ENCODE measurements at places on chromosomes 16 and 17.
A peak's percentile ranks its signal among the peaks of the same experiment; 100 is the strongest.

DNA sequence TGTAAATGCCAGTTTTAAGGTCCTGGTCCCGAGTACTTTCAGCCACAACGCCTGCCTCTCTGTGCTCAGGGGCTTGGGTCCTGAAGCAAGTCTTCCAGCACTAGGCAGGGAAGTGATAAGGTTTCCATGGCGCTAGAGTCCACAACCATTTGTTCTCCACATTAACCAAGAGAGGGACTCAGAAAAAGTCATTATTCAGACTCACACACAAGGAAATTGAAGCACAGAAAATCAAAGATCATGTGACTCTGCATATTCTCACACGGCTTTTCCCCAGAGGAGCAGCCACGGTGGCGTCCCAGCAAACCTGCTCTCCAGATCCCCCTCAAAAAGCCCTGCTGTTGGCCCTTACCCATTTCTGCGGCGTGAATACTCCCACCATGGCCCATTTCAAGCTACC, 9.7 kb downstream of the ENPP7 start:
- DNase-seq: no peak

- DNase-seq: peak; percentile 64
Measured at GRCh38 chr17:21286909-21287702, 2.6 kb downstream of the MAP2K3 start.

DNA sequence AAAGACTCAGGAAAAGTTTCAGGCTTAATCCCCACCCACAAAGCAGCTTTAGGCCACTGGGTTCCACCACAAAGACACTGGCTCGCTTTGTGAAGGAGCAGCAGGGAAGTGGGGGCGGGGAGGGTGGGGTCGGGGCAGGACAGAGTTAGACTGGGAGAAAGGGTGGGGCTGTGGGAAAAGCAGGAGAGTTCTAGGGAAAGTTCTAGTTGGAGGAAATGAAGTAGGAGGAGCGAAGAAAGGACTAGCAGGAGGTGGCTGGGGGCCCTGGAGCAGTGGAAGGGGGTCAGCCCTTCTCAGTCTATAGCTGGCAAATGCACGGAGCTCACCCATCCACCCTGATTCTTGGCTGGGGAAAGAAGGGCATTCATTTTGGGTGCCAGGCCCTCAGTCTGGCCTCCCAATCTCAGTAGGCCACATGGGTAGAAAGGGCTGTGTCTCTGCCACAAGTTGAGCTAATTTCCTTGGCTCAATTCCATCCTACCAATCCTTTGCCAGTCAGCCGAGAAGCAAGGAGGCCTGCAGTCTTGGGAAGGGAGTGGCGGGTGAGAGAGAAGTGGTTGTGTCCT, 4.6 kb downstream of the INPP5K start:
- DNase-seq: no peak

DNA sequence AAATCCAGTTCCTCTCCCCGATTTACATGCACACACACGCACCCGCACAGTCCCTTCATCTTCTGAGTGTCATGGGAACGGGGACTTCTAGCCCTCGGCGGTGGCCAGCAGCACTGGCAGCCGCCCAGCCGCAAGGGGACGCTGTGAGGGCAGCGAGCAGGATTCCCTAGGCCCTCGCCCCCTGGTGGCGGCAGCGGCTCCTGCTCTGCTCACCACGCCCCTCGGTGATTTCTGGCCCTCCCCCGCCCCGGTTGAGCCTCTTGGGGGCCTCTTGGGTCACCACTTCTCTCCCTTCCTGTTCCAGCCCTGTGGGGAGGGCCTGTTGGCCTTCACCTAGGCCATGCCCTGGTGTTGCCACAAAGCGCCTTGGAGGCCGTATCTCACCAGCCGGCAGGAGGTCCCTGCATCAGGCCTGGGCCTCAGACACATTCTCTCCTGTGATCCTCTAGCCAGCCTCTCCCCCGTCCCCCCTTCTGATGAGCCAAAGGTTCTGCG, 75.2 kb upstream of the KSR1 start:
- peak; percentile 86 for DNase-seq

DNA sequence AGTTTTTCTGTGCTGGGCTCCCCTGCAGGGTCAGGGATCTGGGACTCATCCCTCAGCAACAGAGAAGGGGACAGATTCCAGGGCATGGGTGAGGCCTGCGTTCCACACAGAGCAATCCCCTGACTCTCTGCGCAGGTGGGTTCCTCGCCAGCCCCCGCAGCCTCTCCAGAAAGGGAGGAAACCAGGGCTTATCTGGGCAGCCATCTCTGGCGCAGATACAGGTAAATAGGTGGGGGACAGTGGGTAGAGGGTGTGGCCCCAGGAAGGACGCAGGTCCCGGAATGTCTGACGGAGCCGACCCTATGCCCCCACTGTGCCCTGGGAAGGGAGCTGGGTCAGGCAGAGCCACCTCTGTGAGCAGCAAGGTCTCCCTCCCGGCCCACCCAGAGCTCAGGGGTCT, 23.2 kb downstream of the PIEZO1 start:
- DNase-seq: no peak

DNA sequence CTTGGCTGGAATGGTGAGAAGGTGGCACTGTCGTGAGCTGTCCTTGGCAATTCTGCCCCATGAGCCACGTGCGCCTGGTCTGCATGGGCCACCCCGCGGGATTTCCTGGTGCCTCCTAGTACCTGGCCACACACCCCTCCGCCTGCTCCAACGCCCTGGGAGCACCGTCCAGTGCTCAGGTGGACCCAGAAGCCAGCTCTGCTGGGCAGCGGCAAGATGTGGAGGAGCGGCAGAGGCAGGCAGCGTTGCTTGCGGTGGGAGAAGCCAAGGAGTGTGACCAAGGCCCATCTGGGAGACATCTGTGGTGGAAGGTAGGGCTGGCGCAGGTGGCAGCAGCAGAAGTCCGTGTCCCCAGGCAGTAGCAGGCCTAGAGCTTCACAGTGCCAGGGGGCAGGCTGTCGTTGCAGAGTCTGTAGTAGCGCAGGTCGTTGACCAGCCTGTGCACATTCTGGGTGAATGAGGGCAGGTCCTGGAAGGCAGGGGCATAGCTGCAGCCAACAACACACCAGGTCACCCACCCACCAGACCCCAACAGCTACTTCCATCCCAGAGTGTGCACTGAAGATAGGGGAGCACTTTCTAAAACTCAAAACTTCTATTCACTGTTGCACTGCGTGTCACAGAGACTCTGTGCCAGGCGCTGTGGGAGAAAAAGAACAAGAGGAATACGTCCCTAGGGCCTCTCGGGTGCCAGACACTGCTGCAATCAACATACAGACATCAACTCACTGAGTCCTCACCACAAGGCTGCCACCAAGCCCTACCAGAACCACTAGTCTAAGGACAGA, 34.9 kb upstream of the GSG1L start:
- DNase-seq: no peak

DNA sequence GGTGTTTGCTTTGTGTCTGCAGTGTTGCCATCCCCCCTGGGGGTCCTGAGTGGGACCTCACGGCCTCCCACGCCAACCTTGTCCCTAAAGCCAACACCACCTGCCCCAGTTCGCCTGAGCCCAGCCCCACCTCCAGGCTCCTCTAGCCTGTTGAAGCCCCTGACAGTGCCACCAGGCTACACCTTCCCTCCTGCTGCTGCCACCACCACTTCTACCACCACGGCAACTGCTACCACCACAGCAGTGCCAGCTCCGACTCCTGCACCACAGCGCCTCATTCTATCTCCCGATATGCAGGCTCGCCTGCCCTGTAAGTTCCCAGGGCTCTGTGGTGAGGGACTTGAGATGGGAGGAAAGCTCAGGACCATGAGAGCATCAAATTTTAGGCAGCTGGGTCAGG, 22.2 kb downstream of the SRCAP start:
- no peak for DNase-seq

GRCh38 chr17:56902348-56902747, 11.5 kb downstream of the TRIM25 start:
- no peak for DNase-seq

DNA sequence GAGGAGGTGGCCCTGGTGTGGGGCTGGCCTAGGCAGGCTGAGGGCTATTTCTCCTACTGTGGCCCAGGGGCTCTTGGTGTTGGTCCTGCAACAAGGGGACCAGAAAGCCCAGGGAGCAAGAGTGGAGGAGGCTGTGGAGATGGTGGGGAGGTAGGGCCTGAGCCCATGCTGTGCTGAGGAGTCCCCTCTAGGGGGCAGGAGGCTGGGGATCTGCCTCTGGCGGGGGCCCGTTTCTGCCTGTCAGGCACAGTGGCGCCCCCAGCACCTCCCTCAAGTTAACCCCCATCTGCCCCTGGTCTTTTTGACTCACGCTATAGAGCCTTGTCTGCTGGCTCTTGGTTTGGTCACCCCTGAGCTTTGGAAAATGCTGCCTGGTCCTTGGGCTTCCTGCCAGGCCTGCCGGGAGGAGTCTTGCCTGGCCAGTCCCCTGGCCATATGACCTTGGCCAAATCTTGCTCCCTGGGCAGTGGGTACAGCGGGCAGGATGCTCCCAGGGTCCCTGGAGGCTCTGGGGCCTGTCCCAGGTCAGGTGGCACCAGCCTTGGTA, 5.9 kb downstream of the BAIAP2 start:
- DNase-seq: peak; percentile 57

- DNase-seq: no peak
Measured at GRCh38 chr17:9255833-9256232, 234.5 kb downstream of the NTN1 start.

- peak; percentile 53 for DNase-seq
Measured at GRCh38 chr16:23788685-23789084, 33.9 kb downstream of the CHP2 start.

GRCh38 chr17:78430892-78431691, 52.6 kb downstream of the PGS1 start:
- DNase-seq: no peak

GRCh38 chr17:1379930-1380313, 20.1 kb downstream of the YWHAE start:
- peak; percentile 71 for DNase-seq

- no peak for DNase-seq
Measured at GRCh38 chr17:1192911-1193699, 13.3 kb upstream of the ABR start.

DNA sequence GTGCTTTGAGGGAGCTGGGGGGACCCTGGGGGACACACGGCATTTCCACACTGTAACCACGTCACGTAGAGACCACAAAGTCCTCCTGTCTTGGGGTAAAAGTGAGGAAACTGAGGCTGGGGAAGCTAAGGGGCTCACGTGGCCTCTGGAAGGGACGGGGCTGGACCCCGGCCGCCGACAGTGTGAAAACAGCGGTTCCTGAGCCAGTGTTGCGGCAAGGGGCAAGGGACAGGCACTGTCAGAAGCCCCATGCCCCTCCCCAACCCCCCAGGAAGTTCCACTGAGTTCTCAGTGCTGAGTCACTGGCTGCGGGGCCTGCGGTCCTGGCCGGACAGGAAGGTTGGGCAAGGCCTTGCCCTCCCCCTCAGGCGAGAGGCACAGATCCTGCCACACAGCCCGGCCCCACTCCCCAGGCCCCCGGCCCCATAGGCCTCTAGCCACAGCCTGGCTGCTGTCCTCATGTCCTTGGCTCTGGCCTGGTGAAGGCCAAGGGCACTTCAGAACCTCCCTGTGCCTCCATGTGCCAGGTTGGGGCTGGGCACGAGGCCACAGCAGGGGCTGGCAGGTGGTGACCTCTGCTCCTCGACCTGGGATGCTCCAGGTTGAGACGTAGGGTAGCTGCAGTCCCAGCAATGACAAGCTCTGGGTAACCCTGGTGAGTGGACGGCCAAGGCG, 5.0 kb upstream of the CCDC57 start:
- DNase-seq: peak; percentile 87

- no peak for DNase-seq
Measured at GRCh38 chr17:13953841-13954240, 115.5 kb upstream of the COX10 start.

DNA sequence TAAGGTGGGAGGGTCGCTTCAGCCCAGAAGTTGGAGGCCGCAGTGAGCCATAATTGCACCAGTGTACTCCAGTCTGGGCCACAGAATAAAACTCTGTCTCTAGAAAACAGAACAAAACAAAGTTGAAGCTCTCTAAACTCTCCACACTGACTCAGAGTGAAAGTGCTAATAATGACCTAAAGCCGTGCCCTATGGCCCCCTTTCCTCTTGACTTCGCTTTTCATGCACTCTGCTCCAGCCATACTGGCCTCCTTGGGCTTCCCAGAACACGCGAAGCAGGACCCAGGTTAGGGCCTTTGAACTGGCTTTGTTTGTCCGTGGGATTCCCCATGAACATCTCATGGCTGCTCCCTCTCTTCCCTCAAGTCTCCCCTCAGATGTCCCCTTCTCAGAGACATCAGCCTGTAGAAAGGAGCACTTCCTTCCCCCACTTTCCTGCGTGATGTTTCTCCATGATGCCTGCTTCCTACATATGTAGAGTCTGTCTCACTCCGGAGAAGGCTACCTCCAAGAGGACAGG, 18.6 kb upstream of the SPN start:
- DNase-seq: peak; percentile 76

DNA sequence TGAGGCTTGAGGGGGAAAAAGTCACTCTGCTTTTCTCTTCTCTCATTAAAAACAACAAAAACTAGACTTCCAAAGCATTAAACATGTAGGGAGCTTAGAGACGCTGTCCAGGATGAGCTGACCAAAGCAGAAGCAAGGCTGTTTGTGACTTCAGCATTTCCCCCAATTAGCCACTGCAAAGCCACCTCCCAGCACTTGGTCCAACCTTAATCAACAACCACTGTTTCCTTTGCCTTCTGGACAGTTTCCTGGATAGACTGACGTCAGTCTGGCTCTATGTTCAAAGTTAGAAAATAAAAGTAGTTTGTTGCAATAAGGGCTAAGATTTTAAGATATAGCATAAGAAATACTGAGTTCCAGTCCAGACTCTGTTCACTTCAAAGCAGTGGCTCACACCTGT, 3.1 kb downstream of the TMEM231 start:
- DNase-seq: no peak

- no peak for DNase-seq
Measured at GRCh38 chr17:77709594-77709993, 248.9 kb upstream of the TNRC6C start.

- DNase-seq: peak; percentile 49
Measured at GRCh38 chr17:7862692-7863437, 5.1 kb downstream of the CYB5D1 start.

DNA sequence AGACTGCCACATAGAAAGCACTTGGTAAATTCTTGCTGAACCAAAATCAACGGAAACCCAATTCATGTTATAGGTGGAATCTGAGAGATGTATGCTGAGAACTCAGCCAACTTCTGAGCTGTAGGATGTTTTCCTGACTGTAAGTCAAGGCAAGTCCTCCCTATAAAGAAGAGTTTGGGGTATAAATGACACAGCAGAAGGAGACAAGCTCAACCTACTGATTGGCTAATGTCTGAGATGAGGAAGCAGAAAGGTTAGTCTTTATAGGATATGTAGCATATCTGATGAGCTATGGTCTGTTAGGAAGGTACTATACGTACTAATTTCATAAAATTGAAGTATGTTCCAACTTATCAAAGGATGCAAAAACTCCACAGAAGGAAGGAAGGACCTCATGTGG, 99.5 kb downstream of the XYLT1 start:
- no peak for DNase-seq

Data from suppressor macrophage treated with lipopolysaccharide for 1 hour (primary cell).